ENCODE measurements at places on chromosomes 7 and 10. TPM values are rescaled to one million over a fixed set of nuclear protein-coding genes. Genes with fewer than 3 reads are reported as not detected.

EDRF1 gene
- 25.0 TPM for total RNA-seq

CYP2C9 gene
- total RNA-seq: not detected

FASTK gene
- total RNA-seq: 87.6 TPM

GSTO2 gene
- 2.2 TPM for total RNA-seq

ERVW-1 gene
- not detected for total RNA-seq

DNA sequence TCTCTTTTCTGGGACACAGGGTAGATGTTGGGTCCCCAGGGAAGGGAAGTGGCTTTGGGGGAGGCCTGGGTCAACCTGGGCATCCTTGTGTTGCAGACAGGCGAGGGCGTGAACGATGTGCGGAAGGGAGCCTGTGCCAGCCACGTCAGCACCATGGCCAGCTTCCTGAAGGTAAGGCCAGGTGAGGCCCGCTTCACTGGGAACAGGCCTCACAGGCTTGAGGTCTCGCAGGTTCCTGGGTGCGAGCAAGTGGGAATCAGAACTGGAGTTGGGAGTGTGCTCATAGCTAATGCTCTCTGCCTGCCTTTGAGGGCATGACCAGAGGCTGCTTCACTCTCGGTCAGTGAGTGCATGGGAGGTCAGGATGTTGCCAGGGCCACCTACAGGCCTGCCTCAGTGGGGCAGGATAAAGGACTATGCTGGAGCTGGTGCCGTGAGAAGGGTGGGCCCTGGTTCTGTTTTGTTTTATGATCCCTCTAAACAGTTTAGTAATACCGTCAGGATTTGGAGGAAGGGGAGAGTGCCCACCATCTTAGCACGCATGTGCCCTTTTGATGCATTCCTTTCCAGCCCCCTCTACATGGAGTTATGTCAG, 8.4 kb downstream of the DBNL start:
- no peak overlapping the region for H3K27ac ChIP-seq
- H3K4me1 ChIP-seq: no peaks in the 10 kb centered on the region
- H3K4me3 ChIP-seq: no peak overlapping the region
- no peaks in the 10 kb centered on the region for H3K27me3 ChIP-seq

GRCh38 chr10:91418416-91418815, 8.3 kb downstream of the HECTD2 start:
- no peak for DNase-seq
- H3K27ac ChIP-seq: no peak overlapping the region
- no peaks in the 10 kb centered on the region for H3K27me3 ChIP-seq
- H3K36me3 ChIP-seq: no peaks in the 10 kb centered on the region
- H3K4me1 ChIP-seq: peaks cover 23% of the 10 kb centered on the region

DNA sequence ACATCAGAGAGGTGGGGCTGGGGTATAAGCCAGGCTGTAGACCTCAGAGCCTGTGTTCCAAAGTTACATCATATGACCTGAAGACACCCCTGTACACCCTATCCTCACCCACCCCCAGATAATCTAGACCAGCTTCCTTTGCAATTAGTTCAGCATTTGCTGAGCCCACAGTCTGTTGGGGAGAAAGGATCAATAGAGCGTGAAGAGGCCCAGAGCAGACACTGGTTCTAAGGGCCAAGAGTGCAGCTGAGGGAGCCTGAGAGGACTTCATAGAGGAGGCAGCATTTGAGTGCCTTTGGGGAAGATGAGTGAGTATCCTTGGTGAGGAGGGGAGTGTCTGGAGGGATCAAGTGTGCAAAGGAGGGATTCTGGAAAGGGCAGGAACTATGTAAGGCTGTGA, 58.6 kb downstream of the PRF1 start:
- H3K27me3 ChIP-seq: peaks cover 3% of the 10 kb centered on the region
- no peak for DNase-seq
- no peak overlapping the region for H3K4me3 ChIP-seq
- no peak overlapping the region for H3K27ac ChIP-seq
- H3K4me1 ChIP-seq: no peaks in the 10 kb centered on the region

RBP3 gene
- not detected for total RNA-seq

DNA sequence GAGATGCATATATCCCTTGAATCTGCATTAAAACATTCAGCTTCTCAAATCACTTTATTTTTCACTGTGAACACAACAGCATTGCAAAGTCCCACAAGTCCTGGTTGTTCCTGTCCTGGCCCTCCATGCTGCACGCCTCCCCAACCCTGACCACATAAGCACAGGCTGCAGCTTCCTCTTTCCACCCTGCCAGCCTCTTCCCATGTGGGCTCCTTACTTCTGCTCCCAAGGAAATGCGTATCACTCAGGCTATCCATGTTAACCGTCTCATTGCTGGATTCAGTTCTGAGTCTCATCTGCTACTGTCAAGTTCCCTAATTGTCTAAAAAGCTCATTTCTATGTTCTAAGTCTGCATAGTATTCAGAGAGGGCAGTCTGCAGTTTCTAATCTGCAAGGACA, 89.7 kb upstream of the ZPBP start:
- H3K36me3 ChIP-seq: no peaks in the 10 kb centered on the region
- no peak for DNase-seq
- H3K27me3 ChIP-seq: no peaks in the 10 kb centered on the region
- no peak overlapping the region for H3K4me3 ChIP-seq

- no peak for DNase-seq
- no peaks in the 10 kb centered on the region for H3K36me3 ChIP-seq
- H3K27ac ChIP-seq: no peak overlapping the region
- no peaks in the 10 kb centered on the region for H3K27me3 ChIP-seq
Observed at GRCh38 chr10:61839916-61840315, 61.6 kb upstream of the ARID5B start.

DNA sequence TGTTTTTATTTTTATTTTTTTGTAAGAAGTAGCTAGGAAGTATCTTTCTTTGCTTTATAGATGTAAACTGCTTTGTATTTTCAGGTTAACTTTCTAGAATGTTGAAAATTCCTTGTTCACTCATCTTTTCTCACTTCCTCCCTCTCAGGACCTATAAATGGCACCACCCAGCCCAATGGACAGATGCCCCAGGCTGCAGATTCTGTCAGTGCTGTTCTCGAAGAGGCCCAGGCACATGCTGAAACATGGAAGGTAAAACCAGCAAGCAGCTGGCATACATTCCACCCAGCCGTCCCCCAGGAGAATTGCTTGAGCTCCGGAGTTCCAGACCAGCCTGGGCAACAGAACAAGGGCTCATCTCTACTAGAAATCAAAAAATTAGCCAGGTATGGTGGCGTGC, 47.1 kb upstream of the PDSS1 start:
- no peak overlapping the region for H3K27ac ChIP-seq
- no peaks in the 10 kb centered on the region for H3K36me3 ChIP-seq
- no peak overlapping the region for H3K4me3 ChIP-seq
- DNase-seq: no peak
- H3K4me1 ChIP-seq: no peaks in the 10 kb centered on the region

TFR2 gene
- total RNA-seq: under 0.01 TPM

- DNase-seq: no peak
- no peaks in the 10 kb centered on the region for H3K27me3 ChIP-seq
- H3K36me3 ChIP-seq: no peaks in the 10 kb centered on the region
- H3K4me3 ChIP-seq: no peak overlapping the region
Observed at GRCh38 chr7:108372618-108373017, 83.6 kb downstream of the NRCAM start.

DNA sequence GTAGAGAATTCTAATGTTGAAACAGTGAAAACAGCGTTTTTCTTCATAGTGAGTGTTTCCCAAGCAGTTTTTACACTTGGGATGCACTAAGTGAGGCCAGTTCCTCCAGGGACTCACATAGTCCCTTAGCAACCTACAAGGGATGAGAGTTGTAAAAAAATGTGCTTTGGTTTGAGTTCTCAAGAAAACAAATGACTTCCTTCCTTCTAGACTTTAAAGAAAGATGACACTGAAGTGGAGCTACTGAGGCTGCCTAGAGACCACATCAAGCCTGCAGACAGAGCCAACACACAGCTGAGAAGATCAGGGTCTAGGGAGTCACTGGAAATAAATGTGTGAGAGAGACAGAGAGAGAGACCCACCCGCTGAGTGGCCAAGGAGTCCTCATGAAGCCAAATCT, 264.4 kb downstream of the TNS3 start:
- no peak overlapping the region for H3K4me3 ChIP-seq
- peaks cover 22% of the 10 kb centered on the region for H3K4me1 ChIP-seq
- peaks cover 38% of the 10 kb centered on the region for H3K36me3 ChIP-seq
- H3K27me3 ChIP-seq: no peaks in the 10 kb centered on the region
- H3K27ac ChIP-seq: no peak overlapping the region
- DNase-seq: no peak

ITGA8 gene
- total RNA-seq: 2.5 TPM

GRCh38 chr10:21057989-21058388, 160.9 kb upstream of the NEBL start:
- H3K27ac ChIP-seq: no peak overlapping the region
- no peak for DNase-seq
- no peaks in the 10 kb centered on the region for H3K4me1 ChIP-seq
- no peak overlapping the region for H3K4me3 ChIP-seq

- no peaks in the 10 kb centered on the region for H3K27me3 ChIP-seq
- H3K4me1 ChIP-seq: peaks cover 19% of the 10 kb centered on the region
- no peak for DNase-seq
- H3K27ac ChIP-seq: peak overlapping the region; percentile 52
Observed at GRCh38 chr7:22430457-22430856, 69.5 kb downstream of the STEAP1B start.

TUBB8 gene
- not detected for total RNA-seq

GRCh38 chr10:14384116-14384730, 53.5 kb upstream of the FRMD4A start:
- H3K36me3 ChIP-seq: no peaks in the 10 kb centered on the region
- H3K27me3 ChIP-seq: no peaks in the 10 kb centered on the region
- H3K4me3 ChIP-seq: no peak overlapping the region
- no peak for DNase-seq

GRCh38 chr7:32511791-32512190, 16.5 kb downstream of the AVL9 start:
- H3K27me3 ChIP-seq: no peaks in the 10 kb centered on the region
- no peak overlapping the region for H3K4me3 ChIP-seq
- peaks cover 3% of the 10 kb centered on the region for H3K4me1 ChIP-seq
- H3K27ac ChIP-seq: no peak overlapping the region
- no peak for DNase-seq
- H3K36me3 ChIP-seq: no peaks in the 10 kb centered on the region

DNA sequence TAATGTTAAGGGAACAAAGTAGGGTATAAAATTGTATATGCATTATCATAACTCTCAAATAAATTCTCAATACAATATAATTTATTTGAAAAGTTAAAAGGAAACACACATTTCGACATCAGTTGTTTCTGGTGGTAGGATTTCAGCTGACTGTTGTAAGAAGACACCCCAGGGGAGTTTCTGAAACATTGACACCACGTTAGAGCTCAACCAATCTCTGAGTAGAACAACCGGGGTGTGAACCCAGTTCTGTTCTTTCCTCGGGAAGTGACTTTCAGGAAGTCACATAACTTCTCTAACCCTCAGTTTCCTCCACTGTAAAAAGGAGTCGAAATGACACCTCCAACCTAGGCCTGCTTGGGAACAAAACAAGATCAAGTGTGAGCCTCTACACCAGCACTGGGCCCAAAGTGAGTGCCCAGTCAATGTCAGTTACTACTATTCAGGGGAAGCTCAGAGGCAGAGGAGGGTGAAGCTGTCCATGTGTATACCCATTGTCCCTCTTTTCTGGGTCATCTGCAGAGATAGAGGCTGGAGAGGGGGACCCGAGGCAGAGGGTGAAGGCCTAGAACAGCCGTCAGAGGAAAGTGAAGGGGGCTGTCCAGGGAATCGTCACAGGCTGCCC, 67.1 kb downstream of the AOAH start:
- H3K36me3 ChIP-seq: no peaks in the 10 kb centered on the region
- H3K4me3 ChIP-seq: no peak overlapping the region
- H3K4me1 ChIP-seq: peaks cover 41% of the 10 kb centered on the region
- no peak for DNase-seq

FAM171A1 gene
- 28.9 TPM for total RNA-seq

DNA sequence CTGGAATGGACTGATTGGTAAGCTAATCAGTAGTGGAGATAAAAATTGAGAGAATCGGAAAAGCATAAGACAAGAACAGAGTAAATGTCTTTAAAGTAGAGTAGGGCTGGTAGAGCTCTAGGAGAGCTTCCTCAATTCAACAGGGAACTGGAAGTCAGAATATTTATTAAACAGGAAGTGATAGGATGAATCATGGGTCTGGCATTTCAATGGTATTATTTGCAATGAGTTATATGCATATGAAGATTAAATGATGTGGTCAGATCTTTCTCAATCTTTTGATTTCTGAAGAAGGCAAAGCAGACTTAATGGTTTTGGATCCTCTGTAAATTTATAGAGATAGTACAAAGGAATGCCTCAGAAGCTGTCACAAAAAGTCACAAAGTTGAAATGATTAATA, 349.0 kb downstream of the HPSE2 start:
- H3K27me3 ChIP-seq: no peaks in the 10 kb centered on the region
- no peaks in the 10 kb centered on the region for H3K4me1 ChIP-seq
- H3K27ac ChIP-seq: no peak overlapping the region

CSGALNACT2 gene
- 37.7 TPM for total RNA-seq

DNA sequence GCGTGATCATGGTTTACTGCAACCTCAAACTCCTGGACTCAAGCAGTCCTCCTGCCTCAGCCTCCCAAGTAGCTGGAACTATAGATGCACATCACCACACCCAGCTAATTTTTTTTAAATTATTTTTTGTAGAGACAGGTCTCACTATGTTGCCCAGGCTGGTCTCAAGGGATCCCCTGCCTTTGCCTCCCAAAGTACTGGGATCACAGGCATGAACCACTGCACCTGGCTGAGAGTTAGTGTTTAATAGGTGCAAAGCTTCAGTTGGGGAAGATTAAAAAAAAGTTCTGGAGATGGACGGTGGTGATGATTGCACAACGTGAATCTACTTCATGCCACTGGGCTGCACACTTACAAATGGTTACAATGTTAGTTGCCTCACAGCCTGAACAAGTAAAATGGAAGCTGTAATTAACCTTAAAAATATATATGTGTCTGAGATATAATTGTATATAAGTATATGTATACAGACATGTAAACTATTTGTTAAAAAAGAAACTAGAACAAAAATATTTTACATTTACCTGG, 106.4 kb upstream of the ZNF438 start:
- H3K27me3 ChIP-seq: no peaks in the 10 kb centered on the region
- no peak overlapping the region for H3K27ac ChIP-seq
- no peak overlapping the region for H3K4me3 ChIP-seq
- H3K36me3 ChIP-seq: no peaks in the 10 kb centered on the region
- DNase-seq: no peak
- H3K4me1 ChIP-seq: peaks cover 35% of the 10 kb centered on the region

Data from osteoblast (primary cell).